ENCODE measurements at places on chromosomes 7 and 10.
A peak's percentile ranks its signal among the peaks of the same experiment; 100 is the strongest.

DNA sequence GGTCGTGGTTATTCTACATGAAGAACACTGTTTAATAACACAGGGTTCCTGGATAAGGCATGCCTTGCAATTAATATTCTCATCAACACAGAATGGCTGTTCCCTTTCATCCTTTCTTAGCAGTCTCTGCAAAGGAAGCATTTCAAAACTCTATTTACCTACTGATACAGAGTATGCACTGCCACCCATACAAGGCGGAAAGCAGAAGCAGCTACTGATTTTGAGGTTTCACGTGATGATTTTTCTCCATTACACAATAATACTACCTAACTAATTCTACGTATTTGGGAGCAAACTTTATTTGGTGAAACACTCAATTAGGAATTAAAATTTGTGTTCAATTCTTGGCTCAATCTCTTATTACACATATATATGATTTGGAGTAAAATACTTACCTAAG is 43.0 kb upstream of the COL1A2 start:
- DNase-seq: no peak

GRCh38 chr7:12490107-12490688 is 80.3 kb upstream of the SCIN start:
- peak; percentile 22 for DNase-seq

DNA sequence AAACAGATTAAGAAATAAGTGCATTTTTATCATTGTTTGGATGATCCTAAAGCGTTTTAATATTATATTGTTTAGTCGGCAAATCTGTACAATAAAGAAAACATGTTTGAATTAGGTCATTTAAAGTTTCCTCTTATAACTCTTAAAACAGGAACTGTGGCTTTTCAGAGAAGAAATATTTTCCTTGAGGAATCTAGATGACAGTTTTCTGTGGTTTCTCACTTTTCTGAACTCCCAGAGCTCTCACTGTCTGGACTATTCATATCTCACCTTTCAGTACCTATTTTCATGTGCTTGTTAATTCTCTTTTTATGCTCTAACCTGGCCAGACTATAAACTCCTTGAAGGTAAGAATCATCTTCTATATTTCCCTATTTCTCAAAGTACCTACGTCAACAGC is 135.1 kb downstream of the CHN2 start:
- no peak for DNase-seq

- no peak for DNase-seq
Observed at GRCh38 chr7:136693166-136694119, 175.0 kb upstream of the CHRM2 start.

GRCh38 chr7:114622221-114622620 is 207.6 kb downstream of the FOXP2 start:
- DNase-seq: no peak

DNA sequence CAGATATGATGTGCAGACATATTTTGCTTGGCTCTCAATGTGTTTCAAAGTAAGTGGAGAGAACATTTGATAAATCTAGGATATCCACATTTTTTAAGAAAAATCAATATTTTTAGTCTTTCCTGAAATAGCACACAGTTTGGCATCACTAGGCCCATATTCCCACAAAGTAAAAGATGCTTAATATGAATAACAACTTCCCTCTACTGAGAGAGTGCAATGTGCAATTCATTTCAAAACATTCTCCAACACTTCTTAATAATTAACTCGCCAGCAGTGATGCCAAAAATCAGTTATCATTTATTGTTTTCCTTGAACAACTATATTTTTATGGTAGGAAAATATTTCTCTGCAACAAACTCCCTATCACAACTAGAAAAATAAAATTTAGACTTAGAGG is 800.2 kb upstream of the MBL2 start:
- no peak for DNase-seq

DNA sequence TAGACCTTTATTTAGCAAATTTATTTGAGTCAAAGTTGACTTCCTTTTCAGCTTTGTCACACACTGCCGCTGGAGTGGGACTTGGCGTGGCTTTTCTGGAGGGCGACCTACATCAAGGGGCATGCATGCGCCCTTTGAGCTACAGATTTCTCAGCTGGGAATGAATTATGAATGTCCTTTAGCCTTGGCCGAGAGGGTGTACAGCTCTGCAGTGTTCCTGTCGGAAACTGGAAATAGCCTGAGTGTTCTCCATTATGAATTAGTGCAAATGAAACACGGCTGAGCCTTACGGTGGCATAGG is 79.7 kb downstream of the GLRX3 start:
- DNase-seq: no peak

GRCh38 chr7:64869121-64869725 is 33.9 kb upstream of the ZNF273 start:
- no peak for DNase-seq

GRCh38 chr7:74343281-74344131 is 54.3 kb downstream of the CLIP2 start:
- peak; percentile 74 for DNase-seq

DNA sequence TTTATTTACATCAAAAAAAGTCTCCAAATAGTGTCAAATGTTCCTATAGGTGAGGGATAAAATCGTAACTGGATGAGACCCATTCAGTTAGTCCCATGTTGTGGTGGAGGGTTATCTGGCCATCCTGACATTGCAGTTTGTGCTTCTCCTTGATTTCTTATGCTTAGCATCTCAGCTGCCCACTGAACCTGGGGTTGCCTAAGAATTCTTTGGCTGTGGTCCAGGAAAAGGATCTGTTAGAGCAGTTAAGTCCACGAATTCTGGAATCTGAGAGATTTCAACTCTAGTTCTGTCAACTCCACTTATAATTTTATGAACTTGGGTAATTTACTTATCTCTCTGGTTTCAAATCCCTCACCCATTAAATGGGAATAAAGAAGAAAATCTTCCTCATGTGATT is 1673.4 kb downstream of the REEP3 start:
- peak; percentile 33 for DNase-seq

GRCh38 chr10:7408291-7409044 is 2.4 kb downstream of the SFMBT2 start:
- DNase-seq: no peak

DNA sequence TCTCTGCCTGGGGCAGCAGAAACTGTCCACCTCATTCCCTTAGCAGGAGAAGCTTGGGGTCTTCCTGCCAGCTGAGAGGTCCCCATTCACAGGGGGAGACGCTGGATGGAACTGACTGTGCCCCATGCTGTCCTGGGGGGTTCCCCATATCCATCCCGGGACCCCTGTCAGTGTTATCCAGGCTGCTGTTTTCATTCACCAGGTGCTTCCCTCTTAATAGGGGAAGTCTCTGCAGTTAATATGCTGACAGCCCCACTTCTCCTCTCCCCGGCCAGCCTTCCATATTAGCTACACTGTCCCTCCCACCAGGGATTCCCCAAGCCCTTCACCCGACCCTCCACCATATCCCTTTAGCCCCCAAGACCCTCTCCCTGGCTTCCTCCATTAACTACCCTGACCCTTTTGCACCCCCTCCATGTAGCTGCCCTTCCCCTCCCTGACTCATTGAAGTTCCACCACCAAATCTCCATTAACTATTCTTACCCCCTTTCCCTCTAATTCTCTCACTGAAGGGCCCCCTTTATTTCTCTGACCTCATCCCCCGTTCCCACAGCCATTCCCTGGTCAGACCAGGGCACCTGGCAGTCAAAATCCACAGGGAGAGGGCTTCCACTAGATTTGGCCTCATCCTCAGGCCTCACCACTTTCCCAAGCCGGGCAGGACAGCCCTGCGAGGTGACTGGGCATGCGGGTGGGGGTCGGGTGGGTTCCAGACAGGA is 92.0 kb upstream of the PAX2 start:
- no peak for DNase-seq

- no peak for DNase-seq
Observed at GRCh38 chr10:71731791-71732190, 12.2 kb upstream of the C10orf105 start.

DNA sequence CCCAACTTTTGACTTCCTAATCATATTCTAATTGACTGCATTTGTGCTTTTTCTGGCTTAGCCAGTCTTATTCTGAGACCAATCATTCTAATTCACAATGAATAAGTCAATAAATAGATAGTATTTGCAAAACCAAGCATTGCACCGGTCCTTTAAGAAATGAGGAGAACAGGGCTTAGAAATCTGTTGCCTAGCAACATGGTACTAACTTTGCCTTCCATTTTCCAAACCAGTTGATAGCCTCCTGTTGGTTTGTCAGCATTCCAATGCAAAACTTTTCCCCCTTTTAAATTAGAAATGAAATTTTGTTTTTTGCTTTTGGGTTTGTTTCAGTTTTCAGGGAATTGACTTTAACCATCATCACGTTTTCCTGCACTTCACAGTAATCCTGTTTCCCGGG is 603.5 kb upstream of the NRP1 start:
- no peak for DNase-seq

GRCh38 chr7:32846630-32847225 is 44.8 kb downstream of the KBTBD2 start:
- peak; percentile 67 for DNase-seq

- peak; percentile 17 for DNase-seq
Observed at GRCh38 chr7:140726281-140726680, 29.8 kb downstream of the NDUFB2 start.

DNA sequence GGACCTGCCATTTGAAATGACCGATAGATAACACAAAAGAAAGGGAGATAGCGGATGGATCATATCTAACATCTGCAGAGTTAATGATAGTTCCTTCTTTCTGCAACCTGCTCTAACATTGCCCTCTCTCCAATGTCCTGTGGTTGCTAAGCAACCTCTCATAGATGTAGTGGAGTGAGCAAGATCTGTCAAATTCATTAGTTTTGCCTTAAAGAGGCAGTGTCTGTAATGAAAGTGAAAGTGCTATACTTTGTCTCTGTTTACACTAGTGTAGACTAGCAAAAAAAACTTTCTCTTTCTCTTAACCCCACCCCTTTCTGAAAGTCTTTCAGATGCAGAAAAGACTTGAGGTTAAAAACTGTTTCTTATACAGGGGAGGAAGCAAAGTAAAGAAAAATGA is 1196.9 kb downstream of the SORCS3 start:
- peak; percentile 6 for DNase-seq

- peak; percentile 1 for DNase-seq
Observed at GRCh38 chr10:108104551-108105156, 940.1 kb upstream of the SORCS1 start.

DNA sequence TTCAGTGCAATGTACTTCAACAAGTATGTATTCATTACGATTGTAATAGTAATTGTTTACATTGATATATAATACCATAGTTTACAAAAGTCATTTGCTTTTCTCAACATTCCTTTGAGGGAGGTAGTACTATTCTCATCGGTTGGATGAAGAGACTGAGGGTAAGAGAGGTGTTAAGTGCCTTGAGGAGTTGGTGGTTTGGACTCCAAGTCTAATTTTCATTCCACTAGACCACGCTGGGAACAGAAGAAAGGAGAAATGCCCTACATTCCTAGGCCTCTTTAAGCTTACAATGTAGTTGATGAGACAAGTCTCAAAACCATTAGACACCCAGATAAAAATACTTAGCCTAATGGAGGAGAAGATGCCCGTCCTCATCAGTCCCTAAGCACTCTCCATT is 28.6 kb downstream of the CDK1 start:
- peak; percentile 68 for DNase-seq

- DNase-seq: no peak
Observed at GRCh38 chr10:11616021-11616420, 4.6 kb upstream of the USP6NL start.

GRCh38 chr7:23299770-23300300 is 696 bp downstream of the MALSU1 start:
- peak; percentile 4 for DNase-seq

DNA sequence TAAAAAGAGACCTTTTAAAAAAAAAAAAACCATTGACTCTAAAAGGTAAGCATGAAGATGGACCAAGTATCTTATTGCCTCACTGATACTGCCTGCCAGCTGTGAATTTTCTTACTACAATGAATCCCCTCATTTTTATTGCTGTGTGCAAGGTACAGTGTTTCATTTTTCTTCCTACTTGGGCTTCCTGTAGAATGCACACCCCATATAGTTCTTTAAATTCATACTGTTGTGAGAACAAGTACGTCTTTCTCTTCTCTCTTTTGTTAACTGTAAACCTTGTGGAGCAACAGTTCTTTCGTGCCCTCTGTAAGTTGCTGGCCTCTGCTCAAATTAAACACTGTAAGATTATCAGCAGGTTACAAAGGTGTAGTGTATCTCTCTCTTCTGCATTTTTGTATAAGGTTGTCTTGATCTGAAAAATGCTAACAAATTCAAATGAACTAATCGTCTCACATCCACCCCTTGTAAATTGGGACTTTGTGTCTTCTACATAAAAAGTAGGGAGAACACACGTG is 105.6 kb downstream of the VTI1A start:
- no peak for DNase-seq

DNA sequence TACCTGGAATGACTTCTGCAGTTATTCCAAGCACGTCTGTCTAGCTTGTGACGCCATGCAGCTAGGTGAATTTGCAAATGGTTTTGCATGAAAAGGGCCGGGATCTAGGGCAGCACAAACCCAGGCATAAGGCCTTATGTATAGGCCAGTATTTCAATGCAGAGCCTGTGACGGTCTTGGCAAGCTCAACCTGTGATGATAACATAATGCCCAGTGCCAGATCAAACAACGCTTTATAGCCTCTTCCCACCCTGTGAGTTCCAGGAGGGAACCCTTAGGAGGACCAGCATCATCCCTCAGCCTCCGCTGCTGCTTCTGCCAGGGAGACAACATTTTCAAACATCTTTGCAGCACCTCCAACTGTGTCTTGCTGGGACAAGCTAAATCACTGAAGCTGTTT is 390.7 kb downstream of the INHBA start:
- no peak for DNase-seq

- no peak for DNase-seq
Observed at GRCh38 chr7:128838981-128839731, 8.9 kb downstream of the FLNC start.

DNA sequence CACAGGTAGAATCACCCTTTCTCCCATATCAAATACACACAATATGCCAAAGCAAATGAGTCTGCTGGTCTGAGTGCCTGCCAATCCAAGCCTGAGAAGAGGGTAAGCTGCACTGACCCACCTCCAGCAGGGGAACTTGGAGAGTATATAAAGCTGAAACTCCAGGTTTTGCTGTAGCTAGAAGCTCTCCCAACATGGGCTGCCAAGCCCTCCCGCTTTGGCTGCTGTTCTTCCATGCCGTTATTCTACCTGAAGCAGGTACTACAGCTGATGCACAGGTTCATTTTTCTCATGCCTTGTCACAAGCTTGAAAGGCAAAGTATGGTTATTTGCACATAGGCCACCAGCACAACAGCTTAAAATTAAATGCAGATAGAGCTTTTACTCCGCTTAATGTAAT is 21.5 kb upstream of the C10orf120 start:
- DNase-seq: no peak

Measured in fibroblast of skin of scalp (primary cell).